ENCODE measurements at places on chromosomes 5 and 9.

DNA sequence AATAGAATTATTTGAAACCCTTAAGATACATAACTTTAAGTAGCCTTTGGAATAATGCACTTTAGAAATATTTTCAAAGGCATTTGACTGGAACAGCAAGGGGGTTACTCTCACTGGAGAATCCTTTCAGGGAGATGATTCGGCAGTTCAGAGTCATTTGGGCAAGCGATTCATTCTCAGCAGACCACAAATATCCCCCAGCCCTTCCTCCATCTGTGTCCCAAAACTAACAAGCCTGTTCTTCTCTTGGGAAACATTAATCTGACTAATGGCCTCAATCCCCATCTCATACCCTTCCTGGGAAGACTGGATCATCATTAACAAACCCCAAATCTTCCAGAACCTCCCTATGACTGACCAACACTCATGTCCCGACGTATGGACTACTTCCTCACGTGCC lies 65.8 kb upstream of the S1PR3 start:
- DNase-seq, result no peak

DNA sequence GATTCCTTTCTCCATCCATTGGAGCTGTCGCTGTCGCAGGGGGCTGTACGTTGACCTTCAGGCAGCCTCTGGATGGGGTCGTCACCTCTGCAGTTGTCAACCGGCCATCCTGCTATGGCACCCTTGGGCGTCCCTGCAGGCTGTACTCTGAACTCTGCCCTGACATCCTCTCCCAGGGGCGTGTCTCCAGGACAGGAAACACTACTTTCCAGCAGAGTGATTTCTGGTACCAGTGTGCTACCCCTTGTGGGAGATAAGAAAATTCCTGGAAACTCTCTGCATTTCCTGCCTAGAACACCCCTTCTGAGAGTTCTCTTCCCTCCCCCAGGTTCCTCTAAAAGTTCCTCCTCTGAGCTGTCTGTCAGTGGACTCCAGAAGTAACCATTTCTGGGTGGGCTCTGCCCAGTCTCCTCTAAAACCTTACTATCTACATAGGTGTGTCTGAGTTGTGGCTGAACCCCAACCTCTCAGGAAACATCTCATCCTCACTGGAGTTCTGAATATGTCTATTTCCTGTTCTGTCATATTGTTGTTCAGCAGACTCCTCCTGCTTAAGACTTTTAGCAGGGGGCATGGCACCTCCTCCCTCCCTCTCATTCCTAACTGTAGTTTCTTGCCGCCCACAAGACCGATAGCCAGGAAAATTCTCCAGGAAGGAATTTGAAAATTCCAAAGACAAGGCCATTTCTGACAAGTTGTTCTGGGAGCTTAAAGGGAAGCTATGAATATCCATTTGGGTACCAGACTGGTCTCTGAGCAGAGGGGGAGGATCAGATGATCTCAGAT lies 145.3 kb upstream of the RASEF start:
- no peak for DNase-seq

- peak; percentile 55 for DNase-seq
Measured at GRCh38 chr5:92309336-92309991, 926.3 kb upstream of the ARRDC3 start.

GRCh38 chr9:106689089-106689488 lies 173.9 kb upstream of the ZNF462 start:
- no peak for DNase-seq

DNA sequence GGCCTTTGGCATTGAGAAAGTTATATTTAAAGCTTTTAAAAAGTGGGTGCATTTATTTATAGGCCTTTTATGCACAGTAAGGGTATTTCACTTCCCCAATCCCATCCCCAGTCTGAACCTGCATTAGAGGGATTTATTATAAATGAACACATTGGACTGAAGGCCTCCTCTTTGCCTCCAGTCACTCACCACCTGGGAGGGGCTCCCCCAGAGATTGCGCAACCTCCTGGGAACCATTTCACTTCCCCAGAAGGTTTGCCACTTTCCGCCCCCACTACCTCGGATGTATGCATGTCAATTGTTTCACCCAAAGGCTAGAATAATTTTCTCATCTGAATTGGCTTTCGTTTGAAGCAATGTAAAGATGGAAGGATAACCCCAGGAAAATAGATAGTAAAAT lies 29.8 kb upstream of the VCAN start:
- no peak for DNase-seq

- no peak for DNase-seq
Measured at GRCh38 chr9:132577119-132577518, 5.3 kb upstream of the BARHL1 start.

GRCh38 chr9:4704129-4704528 lies 24.8 kb downstream of the CDC37L1 start:
- DNase-seq, result no peak

GRCh38 chr9:121557581-121558447 lies 58.2 kb upstream of the GGTA1 start:
- DNase-seq, result no peak

- DNase-seq, result no peak
Measured at GRCh38 chr5:151083081-151083676, 2.3 kb upstream of the TNIP1 start.

- DNase-seq, result no peak
Measured at GRCh38 chr5:42502613-42503470, 79.6 kb downstream of the GHR start.

DNA sequence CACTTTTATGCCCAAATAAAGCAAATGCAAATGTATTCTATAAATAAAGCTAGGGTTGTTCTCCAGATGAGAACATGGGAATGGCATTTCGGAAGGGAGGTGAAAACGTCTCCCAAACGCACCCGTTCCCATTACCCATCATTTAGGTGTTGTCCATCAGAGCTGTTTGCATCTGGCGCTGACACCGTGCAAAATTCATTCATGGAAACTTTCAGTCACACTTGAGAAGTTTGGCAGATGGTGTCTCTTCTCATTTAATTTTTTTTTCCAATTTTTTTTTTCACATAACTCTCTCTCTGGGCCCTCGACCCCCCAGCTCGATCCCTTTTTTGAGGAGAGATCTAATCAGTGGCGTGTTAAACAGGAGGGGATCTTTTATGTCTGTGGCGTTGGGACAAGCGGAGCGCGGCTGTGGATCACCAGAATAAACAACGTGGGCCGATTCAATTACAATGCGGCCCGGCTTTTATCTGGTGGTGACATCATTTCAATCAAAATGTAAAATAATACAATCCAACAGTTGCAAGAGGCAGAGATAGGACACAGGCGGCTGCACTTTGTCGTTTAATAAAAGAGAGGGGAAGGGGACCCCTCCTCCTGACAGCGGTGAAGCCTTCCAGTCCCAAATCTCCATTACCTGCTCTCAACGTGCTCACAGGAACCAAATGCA lies 246.1 kb upstream of the IRX4 start:
- DNase-seq, result no peak

DNA sequence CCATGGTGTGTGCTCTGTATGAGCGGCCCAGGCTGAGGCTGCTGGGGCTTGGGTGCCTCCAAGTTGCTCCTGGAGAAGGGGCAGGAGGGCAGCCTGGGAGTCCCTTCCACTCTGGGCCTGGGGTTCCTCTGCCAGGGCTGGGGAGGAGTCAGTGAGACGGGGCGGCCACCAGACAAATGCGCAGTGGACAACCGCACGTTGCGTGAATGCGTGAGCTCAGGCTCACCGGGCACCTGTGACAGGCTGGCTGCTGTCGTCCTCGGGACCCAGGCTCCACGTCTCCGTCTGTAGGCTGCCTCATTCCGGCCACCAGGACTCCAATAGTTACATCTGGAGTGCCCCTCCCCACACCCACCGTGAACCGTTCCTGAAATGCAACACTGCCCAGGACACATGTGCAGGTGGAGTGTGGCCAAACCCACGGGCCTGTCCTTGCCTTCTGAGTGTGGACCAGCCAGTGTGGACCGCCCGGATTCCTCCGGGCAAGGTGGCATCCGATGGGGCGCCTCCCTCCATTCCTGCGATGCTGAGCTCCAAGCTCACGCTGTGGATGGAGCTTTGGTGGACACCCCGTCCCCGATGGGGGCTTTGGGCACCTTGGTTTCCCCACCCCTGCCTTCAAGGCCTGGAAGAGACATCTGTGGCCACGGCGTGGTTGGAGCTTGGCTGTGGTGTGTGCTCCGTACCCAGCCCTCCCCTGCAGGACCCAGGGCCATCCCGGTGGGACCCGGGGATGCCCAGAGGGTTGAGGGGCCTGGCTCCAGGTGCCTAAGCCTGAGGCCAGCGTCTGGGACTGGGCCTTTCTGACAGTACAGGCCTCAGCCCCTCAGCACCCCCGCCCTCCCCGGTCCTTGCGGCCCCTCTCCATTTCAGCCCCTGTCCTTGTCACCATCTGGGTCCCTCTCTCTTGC lies 34.0 kb upstream of the RXRA start:
- no peak for DNase-seq

DNA sequence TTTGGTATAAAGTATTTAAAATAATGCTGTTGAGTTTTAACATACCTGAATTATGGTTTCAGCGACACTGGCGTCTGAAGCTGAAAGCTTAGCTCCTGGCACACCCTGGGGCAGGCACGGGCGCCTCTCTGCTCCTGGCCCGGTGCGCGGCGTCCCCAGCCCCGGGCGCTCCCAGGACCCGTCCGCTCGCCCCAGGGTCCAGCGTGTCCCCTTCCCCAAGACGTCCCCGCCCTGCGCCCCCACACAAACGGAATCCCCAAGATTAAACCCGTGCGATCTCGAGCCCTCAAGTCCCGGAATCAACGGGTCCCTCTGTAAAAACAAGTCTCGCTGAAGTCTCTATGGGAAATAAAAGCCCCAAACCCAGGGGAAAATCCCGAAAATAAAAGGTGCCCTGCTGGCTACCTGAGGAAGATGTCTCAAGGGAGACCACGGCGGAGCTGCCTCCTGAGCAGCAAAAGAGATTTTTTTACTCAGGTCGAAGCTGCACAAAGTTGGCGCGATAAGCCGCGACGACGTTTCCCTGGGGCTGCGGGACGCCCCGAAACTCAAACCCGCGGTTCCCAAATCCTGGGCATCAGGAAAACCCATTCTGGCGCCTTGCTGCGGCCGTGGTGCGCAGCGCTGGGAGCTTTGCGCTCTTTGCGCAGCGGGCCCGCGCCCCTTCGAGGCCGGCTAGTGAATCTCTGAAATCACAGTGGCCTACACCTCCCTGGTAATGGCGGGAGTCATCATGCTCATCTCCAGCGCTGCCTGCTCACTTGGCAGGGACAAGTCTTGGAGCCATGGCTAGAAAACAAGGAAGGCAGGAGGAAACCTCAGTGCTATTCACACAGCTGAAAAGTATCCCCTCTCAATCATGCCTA lies 6.3 kb upstream of the IFNA8 start:
- peak; percentile 30 for DNase-seq

GRCh38 chr5:173039188-173039587 lies 17.0 kb upstream of the CREBRF start:
- DNase-seq, result no peak

- peak; percentile 67 for DNase-seq
Measured at GRCh38 chr5:136249678-136250266, 56.8 kb upstream of the SMIM32 start.

GRCh38 chr9:120625222-120625621 lies 45.3 kb upstream of the CDK5RAP2 start:
- DNase-seq, result peak; percentile 63

- no peak for DNase-seq
Measured at GRCh38 chr5:65364907-65365306, 116.8 kb downstream of the ADAMTS6 start.

GRCh38 chr9:6134661-6135180 lies 80.9 kb upstream of the IL33 start:
- DNase-seq, result no peak

DNA sequence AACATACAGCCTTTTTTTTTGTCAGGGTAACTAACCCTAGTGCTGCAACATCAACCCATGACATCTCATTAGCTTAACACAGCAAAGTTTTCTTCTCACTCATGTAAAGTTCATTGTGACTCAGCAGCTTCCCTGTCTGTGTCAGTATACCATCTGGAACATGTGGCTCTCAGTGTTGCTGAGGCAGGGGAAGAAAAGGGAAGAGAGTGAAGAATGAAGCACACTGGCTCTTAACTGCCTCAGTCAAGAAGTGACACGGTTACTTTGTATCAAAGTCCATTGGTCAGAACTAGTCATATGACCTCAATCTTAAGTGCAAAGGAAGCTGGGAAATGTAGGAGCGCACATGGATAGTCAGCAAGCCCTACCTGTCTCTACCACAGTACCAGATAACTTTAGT lies 185.0 kb upstream of the ELL2 start:
- DNase-seq, result no peak

GRCh38 chr9:129324808-129325502 lies 146.9 kb upstream of the IER5L start:
- no peak for DNase-seq

GRCh38 chr9:121902461-121903135 lies 190.5 kb downstream of the TTLL11 start:
- DNase-seq, result no peak

DNA sequence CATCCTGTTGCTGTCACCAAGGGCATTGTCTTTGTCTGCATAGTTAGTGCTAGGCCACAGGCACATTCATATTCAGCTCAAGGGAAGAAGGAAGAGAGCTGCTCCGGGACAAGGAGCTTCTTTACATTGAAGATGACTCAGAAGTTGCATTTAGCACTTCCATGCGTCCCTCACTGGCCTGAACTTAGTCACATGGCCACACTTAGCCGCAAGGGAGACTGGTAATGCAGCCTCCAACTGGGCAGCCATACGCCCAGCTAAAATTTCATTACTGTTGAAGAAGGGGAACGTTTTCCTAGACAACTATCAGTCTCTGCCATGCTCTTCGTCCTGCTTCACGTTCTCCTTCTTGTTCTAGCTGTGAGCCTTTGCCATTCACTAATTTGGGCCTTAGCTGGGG lies 20.0 kb downstream of the ACTL7B start:
- DNase-seq, result no peak

DNA sequence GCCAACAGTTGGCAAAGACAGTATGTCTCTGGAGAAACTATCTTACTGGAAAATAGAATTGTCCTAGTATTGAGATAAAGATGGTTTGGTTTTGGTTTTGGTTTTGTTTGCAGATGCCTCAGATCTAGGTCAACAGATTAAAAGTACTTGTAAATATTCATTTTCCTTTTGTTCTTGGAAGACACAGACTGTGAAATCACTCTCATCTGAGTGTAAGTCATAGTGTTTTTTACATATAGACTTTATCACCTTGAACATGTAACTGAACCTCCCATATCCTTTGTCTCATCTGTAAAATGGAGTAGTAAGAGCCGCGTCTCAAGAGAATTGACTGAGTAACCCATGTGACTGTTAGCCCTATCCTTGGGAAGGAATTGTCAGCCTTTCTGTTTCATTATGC lies 34.3 kb downstream of the MAP3K1 start:
- no peak for DNase-seq

DNA sequence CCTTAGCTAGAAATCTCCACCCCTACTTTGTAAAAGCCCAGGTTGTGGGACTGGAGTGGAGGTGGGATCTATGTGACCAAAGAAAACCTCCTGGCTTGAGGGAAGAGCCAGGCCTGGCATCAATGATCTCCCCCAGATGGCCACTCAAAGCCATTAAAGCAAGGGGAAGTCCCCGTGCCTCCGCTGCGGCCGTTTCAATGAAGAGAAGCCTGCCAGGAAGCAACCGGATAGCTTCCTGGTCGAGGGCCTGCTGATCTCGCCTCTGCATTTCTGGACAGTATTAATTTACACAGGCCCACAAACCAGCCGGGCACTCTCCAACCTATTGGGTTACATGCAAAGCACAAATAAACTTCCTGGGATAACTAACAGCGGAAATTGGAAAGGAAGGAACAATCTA lies 160.5 kb upstream of the MSX2 start:
- no peak for DNase-seq
